Hematopoietic multipotent progenitor cell treated with erythropoietin and hydrocortisone succinate and interleukin-3 and kit ligand, for 4 days (in vitro differentiated cells): ENCODE measurements at places on chromosomes 3 and 15.
A peak's percentile ranks its signal among the peaks of the same experiment; 100 is the strongest.

GRCh38 chr3:23368731-23369130 lies 165.6 kb downstream of the UBE2E2 start:
- no peak for DNase-seq

DNA sequence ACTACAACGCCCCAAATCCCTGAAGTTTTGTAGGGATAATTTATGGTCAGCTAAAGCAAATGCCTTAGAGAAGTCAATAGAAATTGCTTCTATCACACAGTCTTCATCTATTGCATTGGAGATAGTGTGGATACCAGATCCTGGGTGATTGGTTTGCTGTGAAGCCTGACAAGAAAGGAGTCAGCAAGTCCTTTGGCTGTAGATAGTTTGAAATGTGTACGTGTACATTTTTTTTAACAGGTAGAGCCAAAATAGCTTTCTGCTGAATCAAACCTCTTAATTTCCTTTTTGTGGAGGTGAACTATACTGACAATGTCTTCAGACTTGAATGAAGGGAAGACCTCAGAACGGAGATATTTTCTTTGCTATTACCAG lies 312.3 kb downstream of the ZBBX start:
- DNase-seq, result no peak

- DNase-seq, result no peak
These were observed 20.6 kb upstream of the USP3 start for GRCh38 chr15:63483521-63484371.

DNA sequence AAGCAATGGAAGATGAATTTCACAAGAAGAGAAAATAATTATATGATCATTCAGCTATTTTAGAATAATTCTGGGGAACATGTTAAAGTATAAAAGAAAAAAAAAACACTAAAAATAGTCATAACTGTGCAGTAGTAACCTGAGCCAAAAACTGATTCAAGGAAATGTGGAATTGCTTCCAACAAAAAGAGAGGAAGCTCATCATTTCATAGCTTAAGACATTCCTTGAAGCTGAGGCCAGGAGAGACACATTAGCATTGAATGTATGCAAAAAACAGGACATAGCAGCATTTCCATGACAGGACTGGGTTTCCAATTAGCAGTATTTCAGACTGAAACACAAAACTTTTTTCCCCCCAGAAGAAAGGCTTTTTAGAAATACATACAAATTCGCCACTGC lies 27.7 kb upstream of the LRRN1 start:
- DNase-seq, result no peak

DNA sequence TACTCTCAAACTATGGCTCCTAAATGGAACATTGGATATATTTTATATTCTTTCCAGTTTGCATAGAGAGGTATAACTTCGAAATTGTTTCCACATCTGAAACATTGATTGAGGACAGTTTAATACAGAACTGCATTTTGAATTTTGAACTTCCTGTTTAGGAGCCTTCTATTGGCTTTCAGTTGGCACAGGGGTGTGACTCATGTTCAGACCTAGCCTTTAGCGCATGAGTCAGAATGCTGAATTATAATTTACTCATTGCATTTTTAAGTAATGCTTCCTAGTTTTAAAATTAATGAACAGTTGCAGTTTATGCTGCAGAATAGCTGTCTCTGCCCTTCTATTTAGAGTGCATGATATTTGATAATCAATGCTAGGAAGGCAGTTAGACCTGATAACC lies 751.7 kb downstream of the CADM2 start:
- no peak for DNase-seq

DNA sequence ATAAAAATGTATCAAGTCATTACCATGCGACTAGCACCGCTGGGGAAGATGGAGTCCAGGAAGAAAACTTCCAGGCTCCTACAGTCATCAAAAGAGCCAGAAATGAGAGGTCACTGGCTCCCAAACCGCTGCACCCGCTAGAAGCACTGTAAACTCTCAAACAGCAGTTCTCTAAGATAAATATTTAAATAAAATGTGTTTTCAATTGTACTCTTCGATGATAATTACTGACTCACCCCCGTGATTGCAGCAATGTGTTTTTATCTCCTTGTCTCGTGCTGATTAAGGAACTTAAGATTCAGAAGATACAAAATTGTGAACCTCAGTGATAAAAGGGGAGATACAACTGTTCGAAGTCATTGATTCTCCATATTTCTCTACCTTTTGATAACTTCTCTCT lies 45.8 kb upstream of the FOXP1 start:
- DNase-seq, result no peak

GRCh38 chr15:77224352-77224751 lies 153.4 kb upstream of the TSPAN3 start:
- peak; percentile 34 for DNase-seq

DNA sequence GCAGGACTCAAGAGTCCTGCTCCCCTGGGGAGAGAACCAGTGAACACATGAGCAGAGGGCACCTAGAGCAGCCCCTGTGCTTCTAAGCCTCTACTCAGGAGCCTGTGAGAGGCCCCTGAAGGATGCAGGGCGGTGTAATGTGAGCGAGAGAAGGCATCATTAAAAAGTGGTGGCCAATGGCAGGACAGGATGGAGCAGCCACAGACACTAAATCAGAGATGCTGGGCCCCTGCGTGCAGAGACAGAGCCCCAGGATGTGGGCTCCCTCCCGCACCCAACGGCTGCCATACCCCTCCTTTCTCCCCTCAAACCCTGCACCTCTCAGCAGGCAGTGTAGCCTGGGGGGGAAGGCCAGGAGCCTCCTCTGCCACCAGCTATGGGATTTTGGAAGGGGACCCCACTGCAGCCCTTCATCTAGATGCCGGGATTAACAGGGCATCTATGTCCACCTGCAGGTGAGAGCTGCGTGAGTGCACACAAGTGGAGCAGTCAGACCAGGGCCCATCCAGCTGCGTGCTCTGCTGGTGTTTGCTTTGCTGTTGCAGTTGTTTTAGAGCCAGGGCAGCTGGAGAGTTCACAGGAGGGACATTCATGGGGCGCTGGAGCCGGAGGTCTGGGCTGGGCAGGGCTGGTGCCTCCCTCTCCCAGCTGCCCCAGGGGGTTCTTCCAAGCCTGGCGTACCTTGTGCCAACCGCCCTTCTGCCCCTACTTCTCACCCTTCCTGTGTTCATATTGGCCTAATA lies 5.1 kb upstream of the IQSEC1 start:
- DNase-seq, result no peak

DNA sequence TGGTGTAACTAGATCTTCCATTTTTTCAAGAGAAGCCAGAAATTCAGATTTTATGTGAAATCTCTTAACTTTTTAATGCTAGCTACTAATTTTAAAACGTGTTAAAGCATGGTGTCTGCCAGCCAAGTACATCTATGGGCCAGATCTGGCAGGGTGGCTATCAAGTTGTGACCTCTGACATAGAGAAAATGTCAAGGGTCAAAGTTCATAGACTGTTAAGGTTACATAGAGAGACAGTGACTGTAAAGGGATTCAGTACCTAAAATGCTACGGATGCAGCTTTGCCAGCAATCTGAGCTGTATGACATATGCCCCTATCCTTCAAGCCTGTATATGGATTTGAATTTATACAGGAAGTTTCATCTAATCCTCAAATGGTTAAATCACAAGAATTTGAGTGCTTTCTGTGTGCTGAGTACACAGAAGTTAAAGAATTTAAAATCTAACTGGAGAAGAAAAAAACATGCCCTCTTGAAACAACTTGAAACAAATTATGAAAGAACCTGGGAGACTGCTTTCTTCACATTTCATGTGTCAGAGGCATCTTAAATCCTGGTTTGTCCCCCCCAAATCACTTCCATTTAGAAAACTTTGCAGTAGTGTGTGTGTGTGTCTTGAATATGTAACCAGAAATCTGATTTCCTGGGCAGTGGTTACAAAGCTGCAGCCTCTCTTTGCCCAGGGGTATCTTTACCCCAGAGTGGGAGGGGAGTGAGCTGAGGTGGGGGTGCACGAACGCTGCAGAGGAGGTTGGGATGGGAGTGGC lies 895 bp upstream of the ARHGAP31 start:
- no peak for DNase-seq

DNA sequence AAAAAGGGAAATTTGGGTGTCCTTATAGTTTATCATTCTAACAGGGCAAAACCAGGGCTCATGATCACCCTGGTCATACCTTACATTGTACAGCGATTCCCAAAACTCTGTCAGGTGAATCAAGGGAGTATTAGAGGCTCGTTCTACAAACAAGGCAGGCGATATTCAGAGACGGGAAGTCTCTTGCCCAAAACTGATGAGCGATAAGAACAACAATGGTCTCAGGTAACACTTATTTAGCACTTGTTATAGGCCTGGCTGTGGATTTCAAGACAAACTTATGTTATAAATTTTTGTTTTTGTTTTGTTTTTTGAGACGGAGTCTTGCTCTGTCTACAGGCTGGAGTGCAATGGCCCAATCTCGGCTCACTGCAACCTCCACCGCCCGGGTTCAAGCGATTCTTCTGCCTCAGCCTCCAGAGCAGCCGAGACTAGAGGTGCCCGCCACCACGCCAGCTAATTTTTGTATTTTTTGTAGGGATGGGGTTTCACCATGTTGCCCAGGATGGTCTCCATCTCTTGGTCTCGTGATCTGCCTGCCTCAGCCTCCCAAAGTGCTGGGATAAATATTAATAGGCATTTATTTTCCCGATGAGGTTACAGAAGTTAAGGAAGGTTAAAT lies 12.8 kb downstream of the BCL2L10 start:
- no peak for DNase-seq

GRCh38 chr3:11600501-11601282 lies 43.0 kb downstream of the VGLL4 start:
- no peak for DNase-seq

DNA sequence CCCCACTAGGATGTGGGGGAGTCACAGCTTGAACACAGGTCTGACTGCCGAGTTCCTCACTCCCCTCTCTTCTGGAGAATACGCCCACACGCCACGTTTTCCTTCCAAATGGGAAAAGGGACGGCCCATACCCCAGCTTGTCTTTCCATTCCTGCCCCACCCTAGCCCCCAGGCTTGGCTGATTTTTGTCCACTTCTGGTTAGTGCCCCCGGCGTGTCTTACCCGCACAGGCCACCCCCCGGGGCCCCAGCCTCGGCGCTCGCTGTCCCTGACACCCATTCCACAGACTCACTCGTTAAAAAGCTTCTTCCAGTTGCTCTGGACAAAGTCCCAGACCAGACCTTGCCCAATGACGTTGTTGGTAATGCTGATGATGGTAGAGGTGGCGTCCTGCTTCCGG lies 14.5 kb downstream of the MESP2 start:
- DNase-seq, result no peak

DNA sequence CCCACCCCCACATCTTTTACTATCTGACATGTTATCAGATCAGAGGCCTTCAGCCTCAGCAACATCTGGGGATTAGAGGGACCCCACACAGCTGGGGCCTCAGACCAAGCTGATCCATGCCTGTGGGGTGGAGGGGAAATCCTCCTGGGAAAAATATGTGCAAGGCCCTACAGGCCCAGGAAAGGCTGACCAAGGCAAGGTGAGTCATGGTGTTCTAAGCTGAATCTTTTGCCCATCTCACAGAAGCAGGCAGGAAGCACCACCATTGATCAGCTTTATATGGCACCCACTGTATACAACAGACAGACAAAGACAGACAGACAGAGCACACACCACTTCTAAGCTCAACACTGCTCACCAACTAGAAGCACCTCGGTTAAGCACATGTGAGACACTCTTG lies 12.4 kb upstream of the PARP6 start:
- no peak for DNase-seq

GRCh38 chr3:41489231-41489630 lies 289.9 kb downstream of the CTNNB1 start:
- DNase-seq, result no peak

DNA sequence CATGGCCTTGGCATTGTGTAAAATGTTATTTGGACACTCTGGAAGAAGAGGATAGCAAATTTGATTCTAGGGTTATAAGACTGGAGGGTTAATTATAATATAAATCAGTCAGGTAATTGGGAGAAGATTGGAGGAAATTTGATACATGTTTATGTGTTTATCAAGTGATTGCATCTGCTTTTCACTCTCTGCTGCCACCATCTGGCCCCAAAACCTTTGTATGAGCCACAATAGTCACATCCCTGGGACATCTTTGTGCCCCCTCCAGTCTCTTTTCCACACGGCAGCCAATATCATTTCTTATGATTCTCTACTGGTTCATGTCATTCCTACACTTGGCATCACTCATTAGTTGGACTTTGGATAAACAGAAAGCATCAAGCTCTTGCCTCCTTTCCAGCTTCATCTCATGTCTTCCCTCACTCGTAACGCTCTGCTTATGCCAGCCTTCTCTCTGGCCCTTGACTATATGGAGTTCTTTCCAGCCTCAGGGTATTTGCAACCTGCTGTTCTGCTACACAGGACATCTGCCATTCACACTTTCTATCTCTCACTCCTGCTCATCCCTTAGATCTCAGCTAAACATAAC lies 602.3 kb upstream of the SUCLG2 start:
- peak; percentile 7 for DNase-seq

DNA sequence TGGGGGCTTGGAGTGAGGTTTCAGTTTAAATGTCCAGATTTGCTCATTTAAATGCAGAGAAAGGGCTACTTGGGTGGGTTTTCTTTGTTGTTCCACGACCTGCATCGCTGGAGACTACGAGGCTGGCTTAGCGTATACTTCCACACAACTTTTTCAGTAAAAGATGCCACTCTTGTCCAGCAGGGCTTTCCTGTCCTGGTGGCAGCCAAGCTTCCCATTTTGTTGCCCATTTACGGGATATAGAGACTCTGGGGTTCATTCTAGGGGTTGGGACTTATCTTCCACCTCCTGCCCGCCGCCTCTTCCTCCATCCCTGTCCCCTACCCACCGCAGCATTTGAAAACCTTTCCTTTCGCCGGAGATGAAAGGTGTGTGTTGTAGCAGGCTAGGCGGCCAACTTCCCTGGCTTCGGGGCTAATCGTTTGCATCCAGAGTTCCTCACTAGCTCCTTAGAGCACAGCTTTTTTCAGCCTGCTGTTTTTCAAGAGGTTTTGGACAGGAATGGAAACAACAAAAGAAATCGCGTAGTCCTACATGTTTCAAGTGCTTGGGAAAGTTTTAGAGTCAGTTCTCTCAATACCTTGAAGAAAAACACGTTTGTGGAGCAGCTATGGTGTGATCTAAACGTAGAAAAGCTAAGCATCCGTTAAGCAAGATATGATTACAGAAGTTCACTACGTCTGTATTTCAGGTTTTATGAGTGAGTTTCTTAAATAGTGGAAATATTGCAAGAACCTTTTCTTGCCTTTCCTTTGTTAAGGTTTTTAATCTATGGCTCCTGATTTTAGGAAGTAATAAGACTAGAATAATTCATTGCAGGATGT lies 843 bp downstream of the CHRNA5 start:
- DNase-seq, result peak; percentile 41

GRCh38 chr3:179734497-179735281 lies 81.8 kb downstream of the USP13 start:
- DNase-seq, result no peak
